ENCODE measurements at places on chromosomes 6 and 20.

- H3K4me1 ChIP-seq: peaks cover 3% of the 10 kb centered on the region
- DNase-seq: no peak
- peaks cover 8% of the 10 kb centered on the region for H3K36me3 ChIP-seq
- no peak overlapping the region for H3K27ac ChIP-seq
- H3K27me3 ChIP-seq: no peaks in the 10 kb centered on the region
- H3K4me3 ChIP-seq: no peak overlapping the region
Observed at GRCh38 chr6:16659466-16660156, 101.6 kb downstream of the ATXN1 start.

DNA sequence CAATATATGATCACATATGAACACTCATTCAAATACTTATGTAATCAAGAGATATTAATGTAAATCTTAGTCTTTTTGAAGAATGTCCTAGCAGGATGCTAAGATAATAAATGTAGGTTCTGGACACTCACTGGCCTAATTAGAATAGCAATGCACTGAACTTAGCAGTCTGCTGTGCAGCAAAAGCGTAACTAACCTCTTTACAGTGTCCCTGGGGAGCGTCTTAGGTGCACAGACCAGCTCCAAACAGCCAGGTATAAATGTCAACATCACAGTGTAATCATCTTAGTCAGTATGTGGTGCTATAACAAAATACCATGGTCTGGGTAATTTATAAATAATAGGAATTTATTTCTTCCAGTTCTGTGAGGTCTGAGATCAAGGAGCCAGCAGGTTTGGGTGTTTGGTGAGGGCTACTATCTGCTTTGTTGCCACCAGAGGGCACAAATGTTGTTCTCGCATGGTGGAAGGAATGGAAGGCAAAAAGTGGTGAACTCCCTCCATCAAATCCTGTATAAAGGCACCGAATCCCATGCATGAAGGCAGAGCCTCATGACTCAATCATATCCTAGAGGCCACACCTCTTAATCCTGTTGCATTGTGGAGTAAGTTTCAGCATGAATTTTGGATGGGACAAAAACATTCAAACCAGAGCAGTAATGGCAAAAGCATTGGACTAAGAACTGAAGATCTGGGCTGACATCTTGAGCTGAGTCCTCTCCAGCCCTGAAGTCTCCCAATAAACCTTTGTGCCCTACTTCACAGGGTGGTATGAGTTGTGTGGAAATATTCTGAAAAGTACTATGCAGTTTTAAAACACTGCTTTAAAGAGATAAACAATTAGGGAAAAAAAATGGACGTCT, 41.8 kb upstream of the FOXO3 start:
- H3K4me1 ChIP-seq: no peaks in the 10 kb centered on the region
- no peak overlapping the region for H3K27ac ChIP-seq
- no peak for DNase-seq
- H3K36me3 ChIP-seq: no peaks in the 10 kb centered on the region
- no peaks in the 10 kb centered on the region for H3K27me3 ChIP-seq

- H3K27me3 ChIP-seq: no peaks in the 10 kb centered on the region
- no peak for DNase-seq
- no peak overlapping the region for H3K4me3 ChIP-seq
- H3K36me3 ChIP-seq: no peaks in the 10 kb centered on the region
Observed at GRCh38 chr6:148595550-148595949, 151.3 kb upstream of the UST start.

DNA sequence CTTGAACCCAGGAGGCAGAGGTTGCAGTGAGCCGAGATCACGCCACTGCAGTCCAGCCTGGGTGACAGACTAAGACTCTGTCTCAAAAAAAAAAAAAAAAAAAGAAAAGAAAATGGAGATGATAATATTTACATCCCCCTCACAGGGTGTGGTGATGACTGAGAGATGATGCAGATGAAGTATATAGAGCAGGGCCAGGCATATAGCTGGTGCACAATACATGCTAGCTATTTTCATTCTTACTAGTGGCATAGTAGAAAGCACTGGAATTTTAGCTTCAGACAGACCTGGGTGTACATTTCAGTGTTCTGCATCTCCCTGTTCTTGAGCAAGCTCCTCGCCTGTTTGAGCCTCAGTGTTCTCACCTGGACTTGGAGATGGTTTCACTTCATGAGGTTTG, 36.9 kb downstream of the CEBPB start:
- no peaks in the 10 kb centered on the region for H3K27me3 ChIP-seq
- no peak overlapping the region for H3K27ac ChIP-seq

Measured in lung (tissue), 17 donors.